ENCODE measurements at places on chromosomes 13 and 19.

DNA sequence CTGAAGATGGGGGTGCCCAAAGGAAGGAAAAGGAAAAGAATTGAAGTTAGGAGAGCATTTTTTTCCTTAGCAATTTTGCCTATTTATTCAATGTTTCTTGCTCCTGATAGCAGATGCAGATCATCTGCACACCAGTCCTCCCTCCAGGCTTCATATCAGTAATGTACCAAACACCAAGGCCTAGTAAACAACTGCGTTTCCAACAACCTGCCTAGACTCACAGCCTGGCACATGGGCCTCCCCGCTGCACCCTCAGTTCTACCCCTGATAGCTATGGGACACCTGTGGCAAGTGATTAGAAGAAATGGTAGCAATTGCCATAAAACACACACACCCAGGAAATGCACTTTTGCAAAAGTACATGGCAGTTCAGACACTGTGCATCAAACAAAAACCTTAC is 30.4 kb upstream of the HMGB1 start:
- DNase-seq, result no peak

GRCh38 chr13:40243047-40243446 is 423.4 kb downstream of the FOXO1 start:
- no peak for DNase-seq

DNA sequence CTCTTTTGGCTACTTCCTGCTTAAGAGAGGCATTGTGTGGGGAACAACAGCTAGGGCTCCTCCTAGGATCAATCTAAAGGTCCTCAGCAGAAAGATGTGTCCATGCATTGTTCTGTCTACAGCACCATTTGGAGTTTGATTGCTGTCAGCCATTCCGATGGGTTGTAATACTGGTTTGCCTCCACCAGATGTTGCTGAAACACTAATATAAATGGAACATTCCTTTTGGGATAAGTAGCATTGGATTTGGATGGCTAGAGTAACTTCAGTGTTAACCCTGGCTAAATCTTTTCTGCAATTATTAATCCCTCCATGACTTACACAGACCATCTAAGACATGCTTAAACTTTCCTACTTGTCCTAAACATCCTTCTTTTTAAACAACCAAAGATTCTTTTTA is 104.2 kb downstream of the TDRD3 start:
- DNase-seq, result no peak

- DNase-seq, result no peak
Measured at GRCh38 chr19:36008336-36008978, at the start of gene SYNE4. TSS of gene SYNE4 (minus strand) at chr19:36008813. CDS start at chr19:36008681, 132 bp downstream.

- DNase-seq, result no peak
Measured at GRCh38 chr13:106963151-106963550, 395.2 kb upstream of the ARGLU1 start.

DNA sequence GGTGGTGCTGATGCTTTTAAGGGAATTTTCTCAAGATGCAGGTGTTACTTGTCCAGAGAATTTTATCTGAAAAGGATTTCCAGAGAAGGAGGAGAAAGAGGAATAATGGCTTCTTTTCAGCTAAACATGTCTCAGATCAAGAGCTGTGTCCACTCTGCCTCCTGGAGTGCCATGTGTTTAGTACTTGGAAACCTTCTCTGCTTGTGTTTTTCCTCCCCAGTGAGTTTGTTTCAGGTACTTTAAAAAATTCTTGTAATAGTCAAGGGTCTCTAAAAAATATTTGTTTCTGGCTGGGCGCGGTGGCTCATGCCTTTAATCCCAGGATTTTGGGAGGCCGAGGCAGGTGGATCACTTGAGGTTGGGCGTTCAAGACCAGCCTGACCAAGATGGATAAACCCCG is 22.7 kb downstream of the ZNF431 start:
- DNase-seq, result no peak

- no peak for DNase-seq
Measured at GRCh38 chr19:49636233-49636932, 3.6 kb downstream of the RRAS start.

DNA sequence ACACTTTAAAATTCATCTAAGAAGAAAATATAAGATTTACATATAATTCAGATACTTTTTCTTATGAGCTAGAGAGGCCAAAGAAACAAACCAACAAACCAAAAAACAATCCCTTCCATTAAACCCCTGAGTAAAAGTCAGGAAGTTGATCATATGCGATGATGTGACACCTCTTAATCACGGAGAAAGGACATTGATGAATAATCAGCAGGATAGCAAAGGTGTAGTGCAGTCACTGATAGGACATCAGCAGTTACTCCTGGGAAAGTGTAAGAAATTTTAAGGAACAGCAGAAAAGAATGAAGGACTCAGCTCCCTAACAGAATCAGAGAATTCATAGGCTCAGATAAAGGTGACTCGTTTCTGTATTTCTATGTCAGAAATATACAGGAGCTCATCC is 202.4 kb upstream of the EDNRB start:
- no peak for DNase-seq

GRCh38 chr19:11624069-11624463 is 26.8 kb downstream of the ZNF627 start:
- no peak for DNase-seq

DNA sequence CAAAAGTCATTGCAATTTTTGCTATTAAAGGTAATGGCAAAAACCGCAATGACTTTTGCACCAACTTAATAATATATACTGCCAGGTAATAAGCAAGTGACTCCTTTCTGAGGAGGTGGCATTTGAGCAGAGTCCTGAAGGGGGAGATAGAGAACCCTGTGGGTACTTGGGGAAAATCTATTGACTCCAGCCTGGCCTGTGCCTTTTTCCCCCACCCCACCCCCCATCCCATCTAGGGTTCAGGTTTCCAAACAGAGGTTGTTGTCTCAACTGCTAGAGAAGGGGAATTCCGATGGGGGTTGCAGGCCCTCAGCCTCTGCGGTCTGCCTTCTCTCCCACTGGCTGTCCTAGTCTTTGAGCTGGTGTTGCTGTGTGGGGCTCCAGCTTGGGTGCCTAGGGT is 11.5 kb downstream of the S1PR2 start:
- DNase-seq, result no peak

DNA sequence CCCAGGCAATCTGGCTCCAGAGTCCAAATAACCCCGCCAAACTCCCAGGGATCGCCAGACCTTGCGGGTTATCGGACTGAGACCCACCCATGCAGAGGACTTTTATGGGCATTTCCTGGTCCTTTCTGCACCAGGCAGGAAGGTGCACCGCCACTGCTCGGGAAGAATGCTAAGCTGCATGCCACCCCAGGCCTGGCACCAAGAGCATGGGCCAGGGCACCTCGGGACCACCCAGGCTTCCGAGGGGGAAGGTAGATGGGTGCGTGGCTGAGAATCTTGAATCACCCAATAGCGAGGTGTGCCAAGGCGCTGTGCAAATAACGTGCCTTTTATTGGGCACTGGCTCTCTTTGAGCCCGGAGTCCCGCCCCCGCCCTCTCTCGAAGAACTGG is 422 bp upstream of the ZNF575 start:
- DNase-seq, result no peak

GRCh38 chr13:65605396-65605795 is 1624.7 kb downstream of the PCDH9 start:
- DNase-seq, result no peak

Measured in stimulated activated CD4-positive, alpha-beta T cell treated with anti-CD3 and anti-CD28 coated beads, Interleukin-1b, Interleukin-23, amount 100 ng/mL, for 1 hour (primary cell).